Fibroblast of skin of scalp (primary cell): ENCODE measurements at places on chromosomes 11 and 22.

GRCh38 chr11:104581246-104581980 lies 316.8 kb downstream of the CASP12 start:
- peak; percentile 27 for DNase-seq

DNA sequence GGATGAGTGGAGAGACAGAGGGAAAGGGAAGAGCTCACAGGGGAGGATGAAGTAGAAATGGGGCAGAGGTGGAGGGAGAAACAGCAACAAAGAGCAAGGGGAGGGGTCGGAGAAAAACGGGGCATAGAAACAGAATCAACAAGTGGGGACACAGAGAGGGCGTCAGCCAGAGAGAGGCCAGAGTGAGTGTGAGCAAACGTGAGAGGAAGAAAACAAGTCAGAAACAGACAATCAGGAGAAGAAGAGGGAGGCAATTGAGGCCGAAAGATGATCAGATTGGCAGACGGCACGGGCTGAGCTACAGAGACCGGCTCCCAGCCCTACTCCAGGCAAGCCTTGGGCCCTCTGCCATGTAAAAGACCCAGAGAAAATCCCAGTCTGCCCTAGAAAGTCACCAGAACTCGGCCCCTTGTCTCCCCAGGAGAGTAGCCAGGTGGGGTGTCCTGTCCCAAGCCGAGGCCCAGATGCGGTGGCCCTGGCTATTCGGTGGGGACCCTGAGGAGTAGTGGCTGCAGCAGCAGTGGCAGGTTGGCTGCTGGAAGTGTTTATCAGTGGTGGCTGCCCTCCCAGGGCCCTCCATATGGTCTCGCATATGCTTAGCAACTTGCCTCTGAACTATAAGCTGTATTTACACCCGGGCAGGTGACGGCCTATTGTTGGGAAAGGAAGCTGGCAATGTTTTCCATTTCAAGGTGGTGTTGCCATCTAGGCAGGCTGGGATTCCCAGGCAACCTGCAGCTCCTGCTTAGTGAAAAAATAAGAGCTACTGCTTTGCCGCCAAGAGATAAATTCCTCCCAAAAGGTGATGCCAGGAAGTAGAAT lies 14.8 kb upstream of the TSPAN18 start:
- DNase-seq, result no peak

DNA sequence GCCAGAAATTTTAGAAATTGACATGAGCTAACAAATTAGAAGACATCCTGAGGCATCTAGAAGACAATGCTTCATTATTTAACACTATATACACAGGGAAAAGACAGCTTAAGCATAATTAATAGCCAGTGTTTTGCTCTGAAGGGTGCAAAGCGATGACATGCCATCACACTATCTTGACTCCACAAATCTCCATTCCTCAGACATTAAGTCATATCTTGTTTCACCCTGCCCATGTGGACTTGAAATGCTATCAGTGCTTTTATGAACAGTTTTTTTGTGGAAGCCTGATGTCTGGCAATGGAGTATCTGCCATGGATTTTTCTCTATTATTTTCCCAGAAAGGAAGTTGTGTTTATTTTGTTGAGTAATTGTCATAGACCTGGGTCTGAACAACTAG lies 2.3 kb downstream of the CARD18 start:
- peak; percentile 15 for DNase-seq

- no peak for DNase-seq
Observed at GRCh38 chr11:14971865-14972580, at the start of gene CALCA. Gene CALCA, minus strand, starts transcription at chr11:14972351. Its CDS starts 1,159 bp downstream, at chr11:14971192.

DNA sequence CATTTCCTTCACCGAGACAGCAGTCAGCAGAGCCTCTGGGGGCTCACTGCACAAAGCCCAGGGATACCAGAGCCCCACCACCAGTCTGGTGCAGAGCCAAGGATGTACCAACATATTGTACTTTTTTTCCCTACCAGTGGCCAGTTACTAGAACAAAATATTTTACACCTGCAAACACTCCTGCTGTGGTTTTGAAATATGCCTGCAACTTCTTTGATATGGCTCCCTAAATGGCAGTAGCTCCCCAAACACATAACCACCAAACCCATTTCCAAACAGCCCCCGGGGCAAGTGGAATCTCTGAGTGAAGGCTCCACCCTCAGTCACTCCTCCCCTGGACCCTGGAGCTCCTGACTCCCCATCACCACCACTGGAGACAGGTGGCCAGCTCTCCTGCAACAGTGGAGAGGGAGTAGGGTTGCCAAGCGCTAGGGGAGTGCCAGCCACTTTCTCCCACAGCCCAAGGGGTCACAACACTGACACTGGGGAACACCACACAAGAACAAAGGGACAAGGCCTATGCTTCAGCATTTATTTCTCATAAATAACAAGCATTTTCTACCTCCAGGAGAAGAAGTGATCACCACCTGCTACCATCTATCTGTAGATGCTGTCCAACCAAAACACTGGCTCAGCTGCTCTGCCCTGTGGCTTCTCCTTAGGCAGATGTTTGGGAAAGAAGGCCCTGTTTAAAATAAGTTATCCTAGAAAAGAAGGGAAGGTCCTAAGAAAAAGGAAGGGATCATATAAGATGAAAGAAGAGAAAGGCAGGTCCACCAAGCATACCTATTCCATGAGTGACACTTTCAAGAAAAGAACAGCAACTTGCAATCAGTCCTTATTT lies 15.1 kb downstream of the DGCR2 start:
- no peak for DNase-seq

DNA sequence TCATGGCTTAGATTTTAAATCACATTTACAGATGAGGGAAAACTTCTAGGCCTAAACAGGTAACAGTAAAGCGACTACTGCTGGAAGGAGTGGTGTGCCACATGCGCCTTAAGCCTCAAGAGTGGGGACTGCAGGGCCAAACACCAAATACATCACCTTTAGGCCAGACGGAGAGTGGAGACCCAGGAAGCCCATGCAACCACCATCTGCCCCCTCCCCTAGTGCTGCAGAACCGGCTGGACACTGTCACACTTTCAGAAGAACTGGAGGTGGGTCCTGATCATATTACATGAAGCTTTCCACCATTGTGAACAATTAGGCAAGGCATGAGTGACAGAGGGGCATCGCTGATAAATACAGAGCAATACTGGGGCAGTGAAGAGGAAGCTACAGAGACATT lies 28.9 kb downstream of the SLC25A18 start:
- no peak for DNase-seq

GRCh38 chr11:68798221-68798813 lies 43.4 kb downstream of the CPT1A start:
- DNase-seq, result peak; percentile 26

DNA sequence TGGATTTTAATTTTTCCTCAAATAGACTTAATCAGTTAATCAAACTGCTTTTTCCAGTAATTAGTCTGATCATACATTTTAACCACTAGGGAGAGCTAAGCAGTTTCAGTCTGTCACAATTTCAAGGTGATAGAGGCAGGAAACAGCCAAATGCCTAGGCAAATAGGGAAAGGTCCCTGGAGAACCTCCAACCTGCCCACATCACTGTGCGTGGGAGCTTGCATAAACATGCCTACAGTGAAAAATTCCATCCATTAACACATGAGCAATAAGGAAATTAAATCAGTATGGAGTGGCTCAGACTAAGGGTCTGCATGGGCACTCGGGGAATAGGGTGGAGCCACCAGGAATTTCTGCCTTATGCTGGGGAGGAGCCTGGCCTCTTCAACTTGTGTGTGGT lies 74.6 kb downstream of the AASDHPPT start:
- DNase-seq, result peak; percentile 24

DNA sequence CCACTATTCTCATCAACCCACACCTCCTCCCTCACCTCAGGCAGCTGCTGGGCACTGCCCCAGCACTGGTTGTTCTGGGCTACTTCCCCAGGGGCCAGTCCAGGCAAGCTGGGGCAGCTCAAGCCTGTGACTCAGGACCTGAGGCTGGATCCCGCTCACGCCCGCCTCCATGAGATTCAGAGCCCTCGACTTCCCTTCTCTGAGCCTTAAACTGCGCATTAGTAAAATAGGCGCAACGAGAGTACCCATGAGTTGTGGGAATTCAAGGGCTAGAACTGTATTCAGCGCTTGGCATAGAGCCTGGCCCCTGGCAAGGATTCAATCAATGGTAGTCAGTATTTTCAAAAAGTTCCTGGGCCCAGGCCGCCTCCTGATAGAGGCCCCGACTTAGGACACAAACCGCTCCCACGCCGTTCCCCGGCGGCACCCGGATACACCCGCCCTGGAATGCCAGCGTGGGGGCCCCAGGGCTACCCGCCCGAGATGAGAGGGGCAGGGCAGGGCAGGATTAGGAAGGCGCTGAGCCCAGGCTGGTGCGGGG lies 723 bp upstream of the CD82 start:
- peak; percentile 79 for DNase-seq

DNA sequence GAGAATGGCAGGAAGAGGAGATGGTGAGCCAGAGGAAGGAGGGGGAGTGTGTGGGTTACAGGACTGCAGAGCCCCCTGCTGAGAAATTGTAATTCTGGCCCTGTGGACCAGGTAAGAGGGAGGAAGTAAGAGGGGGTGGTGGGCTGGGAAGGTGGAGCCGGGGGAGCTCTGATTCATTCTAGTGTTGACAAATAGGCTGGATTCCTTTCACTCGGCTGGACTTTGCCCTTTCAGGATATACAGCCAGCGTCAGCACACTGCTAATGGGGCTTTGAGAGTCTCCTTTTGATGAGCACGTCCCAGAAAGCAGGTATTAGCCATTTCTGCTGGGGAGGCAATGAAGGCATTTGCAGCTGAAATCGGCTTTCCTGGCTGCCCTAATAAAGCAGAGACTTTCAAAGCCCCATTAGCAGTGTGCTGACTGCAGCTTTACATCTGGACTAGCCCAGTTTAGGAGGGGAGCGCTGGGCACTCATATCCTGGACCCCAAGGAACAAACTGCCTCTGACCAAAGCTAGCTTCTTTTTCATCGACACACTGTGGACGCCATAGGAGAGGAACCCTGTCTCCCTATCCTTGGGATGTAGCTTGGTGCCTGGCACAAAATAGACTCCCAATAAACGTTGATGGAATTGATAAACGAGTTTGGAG lies 44.8 kb upstream of the CADM1 start:
- no peak for DNase-seq

GRCh38 chr11:30992513-30992849 lies 377.1 kb downstream of the DCDC1 start:
- DNase-seq, result no peak

GRCh38 chr11:19818619-19819018 lies 106.0 kb downstream of the NAV2 start:
- DNase-seq, result no peak

DNA sequence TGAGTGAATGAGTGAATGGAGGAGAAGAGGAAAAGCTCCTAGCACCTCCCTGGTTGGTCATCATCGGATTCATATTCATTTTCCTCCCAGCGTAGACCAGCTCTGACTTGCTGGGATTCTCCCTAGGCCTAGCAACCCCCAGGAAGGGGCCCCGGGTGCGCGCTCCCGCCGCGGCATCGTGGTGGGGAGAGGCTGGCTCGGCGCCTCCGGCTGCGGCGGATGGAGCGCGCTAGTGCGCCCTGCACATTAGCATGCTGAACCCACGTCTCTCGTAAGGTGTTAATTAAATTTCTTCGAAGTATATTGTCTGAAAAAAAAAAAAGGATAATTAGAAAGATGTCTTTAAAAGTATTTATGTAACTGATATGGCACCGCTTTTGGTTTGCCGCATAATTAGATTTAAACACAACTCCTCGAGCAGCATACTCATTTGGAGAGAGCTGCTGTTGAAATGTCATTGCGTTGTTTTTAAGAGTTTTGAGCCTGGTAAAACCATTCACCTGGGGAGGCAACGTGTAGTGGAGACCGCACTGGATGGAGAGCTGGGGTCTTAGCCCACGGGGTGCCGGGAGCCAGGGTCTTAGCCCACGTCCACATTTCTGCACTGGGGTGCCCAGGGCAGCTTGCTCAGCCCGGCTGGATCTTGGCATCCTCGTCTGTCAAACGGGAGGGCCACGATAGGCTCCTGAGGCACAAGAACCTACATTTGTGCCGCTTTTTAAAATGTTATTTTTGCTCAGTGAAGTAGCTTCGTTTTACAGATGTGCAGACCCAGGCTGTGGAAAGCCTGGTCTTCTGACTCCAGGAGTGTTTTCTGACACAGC lies 21.8 kb downstream of the MPPED1 start:
- no peak for DNase-seq

- DNase-seq, result no peak
Observed at GRCh38 chr11:96254854-96255253, 88.1 kb downstream of the MAML2 start.

DNA sequence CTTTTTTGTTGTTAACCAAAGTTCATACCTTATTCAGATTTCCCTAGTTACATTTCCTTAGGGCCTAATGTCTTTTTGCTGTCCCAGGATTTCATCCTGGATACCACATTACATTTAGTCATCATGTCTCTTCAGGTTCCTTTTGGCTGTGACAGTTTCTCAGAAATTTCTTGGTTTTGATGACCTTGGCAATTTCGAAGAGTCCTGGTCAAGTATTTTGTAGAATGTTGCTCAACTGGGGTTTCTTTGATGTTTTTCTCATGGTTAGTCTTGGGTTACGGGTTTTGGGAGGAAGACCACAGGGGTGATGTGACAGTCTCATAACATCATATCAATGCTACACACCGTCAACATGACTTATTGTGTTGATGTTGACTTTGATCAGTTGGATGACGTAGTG lies 39.8 kb upstream of the FDX1 start:
- DNase-seq, result no peak

DNA sequence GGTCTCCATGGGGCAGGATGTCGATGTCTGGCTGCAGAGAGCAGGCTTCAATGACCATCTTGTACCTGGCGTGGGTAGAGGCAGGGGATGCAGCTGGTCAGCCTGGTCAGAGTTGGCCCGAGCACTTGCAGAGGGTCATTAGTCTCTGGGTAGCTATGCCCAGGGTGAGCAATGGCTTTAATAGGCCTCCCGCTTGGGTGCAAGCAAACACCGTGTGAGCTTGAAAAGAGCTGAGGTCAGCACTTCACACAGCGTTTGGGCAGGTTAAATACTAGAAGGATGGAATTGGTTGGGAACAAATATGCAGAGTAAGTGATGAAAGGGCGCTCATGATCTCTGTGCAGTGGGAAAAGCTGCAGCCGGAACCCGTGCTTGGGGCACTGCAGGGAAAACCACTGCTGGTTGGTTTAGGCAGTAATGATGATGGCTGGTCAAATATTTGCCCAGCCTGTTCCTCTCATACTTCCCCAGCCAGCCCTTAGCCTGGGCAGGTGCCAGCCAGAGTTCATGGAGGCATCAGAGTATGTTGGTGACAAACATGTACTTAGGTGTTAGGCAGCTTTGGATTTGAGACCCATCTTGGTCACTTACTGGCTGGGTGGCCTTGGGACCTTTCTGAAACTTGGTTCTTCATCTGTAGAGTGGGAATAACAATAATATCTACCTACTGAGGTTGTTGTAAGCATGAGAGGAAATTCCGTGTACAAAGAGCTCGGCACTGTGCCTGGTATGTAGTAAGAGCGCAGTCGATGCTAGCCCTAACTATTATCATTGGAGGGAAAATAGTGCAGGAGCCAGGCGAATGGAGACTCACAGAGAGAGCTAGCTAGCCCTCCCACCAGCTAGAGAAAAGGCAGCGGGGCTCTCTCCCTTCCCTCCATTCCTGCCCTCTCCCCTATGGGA lies 25.2 kb upstream of the KCNJ11 start:
- DNase-seq, result no peak

DNA sequence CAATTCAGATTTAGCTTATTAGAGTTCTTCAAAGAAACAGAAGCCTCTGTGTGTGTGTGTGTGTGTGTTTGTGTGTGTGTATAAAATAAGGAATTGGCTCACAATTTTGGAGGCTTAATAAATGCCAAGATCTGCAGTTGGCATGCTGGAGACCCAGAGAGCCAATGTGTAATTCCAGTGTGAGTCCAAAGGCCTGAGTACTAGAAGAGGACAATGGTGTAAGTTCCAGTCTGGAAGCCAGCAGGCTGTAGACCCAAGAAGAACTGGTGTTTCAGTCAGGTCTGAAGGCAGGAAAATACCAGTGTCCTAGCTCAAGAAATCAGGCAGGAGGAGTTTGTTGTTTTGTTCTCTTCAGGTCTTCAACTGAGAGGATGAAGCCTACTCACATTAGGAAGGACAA lies 20.0 kb downstream of the TMEM135 start:
- no peak for DNase-seq
